ENCODE measurements at places on chromosomes 12 and 14.

DNA sequence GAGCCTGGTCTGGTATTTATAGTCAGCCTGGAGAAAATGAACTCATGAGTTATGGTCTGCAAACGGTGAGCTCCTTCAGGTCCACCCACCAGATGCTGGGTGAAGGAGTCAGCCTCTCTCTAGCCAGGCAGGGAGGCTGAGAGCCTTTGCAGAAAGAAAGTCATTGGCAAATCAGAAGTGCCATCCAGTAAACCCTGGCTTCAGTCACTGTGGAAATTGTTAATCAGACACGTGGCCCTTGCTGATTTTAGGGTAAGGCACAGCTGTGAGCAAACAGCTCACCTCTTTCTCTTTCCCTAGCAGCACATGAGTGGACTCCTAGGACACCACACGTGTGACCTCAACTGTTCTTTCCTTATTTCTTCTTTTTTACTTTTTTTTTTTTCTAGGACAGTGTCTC lies 44.9 kb downstream of the CHST11 start:
- no peak for DNase-seq

DNA sequence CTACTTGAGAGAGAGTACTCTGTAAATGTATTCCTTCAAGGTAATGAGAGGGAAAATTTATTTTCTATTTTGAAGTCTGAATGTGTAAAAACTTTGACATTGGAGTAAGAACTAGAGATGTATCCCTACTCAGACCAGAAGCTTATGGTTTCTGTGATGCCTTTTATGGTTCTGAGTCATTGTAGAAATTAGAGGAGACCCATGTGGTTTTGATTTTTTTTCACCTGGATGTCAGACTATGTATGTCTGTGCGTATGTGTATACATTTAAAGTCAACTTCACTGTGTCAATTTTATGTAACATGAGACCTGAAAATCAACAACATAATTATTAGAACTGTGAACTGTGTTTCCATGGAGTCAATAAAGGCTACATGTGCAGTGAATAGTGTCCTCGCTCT lies 302.0 kb downstream of the TRHDE start:
- DNase-seq, result no peak

DNA sequence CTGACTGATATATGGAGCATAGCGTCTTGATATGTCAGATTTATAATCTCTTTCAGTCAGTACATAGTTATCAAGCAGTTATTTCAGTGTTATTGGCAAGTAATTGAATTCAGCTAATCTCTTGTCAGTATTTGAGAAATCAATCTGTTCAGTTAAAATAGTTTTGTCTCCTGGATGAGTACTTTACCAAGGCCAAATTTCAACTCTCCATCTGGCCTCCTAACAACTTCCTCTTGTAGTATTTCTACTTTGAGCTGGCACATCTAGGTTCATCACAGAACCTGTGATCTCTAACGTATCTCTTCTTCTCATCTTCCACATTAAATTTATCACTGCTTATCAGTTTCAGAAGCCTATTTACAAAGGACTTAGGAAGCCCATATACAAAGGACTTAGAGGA lies 690.5 kb downstream of the C12orf50 start:
- no peak for DNase-seq

- peak; percentile 10 for DNase-seq
These were observed 57.1 kb downstream of the NIN start for GRCh38 chr14:50773632-50774541.
